ENCODE measurements at places on chromosomes 7 and 10.

- DNase-seq = no peak
These were observed 308.1 kb downstream of the WDR37 start for GRCh38 chr10:1364151-1364910.

DNA sequence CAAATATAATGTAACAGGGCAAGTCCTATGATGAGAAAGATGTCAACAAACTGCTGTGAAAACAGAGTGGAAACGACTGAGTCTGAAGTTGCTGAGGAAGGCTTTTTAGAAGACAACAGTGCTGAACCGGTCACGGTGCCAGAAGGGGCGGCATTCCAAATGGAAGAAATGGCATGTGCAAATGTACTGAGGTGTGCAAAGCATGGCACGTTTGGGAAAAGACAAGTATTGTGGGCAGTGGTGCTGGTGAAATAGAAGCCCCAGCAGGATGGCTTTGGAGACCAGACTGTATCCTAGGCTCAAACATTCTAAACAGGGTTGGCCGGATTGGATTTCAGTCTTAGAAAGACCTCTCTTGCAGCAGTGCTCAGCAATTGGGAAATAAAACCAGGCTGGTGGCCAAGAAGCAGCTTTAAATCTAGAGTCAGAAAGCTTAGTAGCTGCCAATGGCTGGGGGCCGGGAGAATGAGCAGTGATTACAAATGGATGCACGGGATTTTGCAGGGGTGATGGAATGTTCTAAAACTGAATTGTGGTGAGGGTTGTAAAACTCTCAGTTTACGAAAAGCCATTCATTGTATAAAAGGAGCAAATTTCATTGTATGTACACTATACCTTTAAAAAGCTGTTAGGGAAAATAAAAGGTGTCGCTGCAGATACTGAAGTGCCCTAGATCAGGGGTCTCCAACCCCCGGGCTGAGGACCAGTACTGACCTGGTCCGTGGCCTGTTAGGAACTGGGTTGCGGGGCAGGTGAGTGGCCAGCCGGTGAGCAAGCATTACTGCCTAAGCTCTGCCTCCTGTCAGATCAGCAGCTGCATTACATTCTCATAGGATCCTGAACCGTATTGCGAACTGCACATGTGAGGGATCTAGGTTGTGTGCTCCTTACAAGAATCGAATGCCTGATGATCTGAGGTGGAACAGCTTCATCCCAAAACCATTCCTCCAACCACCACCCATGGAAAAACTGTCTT lies 141.6 kb downstream of the HIBADH start:
- no peak for DNase-seq

DNA sequence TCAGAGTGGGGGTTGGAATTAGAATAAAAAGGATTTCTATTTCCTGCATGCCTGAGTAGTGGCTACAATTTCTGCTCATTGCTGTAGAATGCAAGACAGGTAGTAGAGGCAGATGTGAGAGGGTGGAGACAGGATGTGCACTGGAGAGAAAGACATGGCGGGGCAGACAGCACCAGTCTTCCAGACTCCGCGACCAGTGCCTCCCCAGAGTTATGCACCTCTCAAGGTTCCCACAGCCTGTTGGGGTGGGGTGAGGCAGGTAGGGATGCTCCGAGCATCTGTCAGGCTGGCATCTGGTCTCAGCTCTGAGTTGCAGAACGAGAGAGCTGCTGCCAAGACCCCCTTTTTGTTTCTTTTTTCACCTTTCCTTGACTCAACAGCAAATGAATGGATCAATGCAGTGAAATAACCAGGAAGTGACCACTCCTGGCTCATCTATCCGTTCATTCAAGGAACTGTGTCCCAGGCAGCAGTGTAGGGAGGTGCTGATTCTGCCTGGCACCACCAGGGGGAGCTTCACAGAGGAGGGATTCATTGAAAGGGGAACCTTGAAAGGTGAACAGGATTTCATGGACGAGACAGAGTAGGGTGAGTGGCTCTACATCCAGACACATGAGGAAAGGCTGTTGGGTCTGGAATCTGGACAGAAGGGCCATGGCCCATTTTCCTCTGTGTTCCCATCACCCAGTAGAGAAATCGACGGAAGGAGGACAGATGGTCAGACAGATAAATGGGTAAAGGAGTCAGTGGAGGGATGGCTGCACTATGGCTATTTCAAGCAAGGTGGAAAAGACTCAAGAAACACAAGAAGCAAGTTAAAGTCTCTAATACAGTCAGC lies 17.2 kb upstream of the SLC18A3 start:
- no peak for DNase-seq

DNA sequence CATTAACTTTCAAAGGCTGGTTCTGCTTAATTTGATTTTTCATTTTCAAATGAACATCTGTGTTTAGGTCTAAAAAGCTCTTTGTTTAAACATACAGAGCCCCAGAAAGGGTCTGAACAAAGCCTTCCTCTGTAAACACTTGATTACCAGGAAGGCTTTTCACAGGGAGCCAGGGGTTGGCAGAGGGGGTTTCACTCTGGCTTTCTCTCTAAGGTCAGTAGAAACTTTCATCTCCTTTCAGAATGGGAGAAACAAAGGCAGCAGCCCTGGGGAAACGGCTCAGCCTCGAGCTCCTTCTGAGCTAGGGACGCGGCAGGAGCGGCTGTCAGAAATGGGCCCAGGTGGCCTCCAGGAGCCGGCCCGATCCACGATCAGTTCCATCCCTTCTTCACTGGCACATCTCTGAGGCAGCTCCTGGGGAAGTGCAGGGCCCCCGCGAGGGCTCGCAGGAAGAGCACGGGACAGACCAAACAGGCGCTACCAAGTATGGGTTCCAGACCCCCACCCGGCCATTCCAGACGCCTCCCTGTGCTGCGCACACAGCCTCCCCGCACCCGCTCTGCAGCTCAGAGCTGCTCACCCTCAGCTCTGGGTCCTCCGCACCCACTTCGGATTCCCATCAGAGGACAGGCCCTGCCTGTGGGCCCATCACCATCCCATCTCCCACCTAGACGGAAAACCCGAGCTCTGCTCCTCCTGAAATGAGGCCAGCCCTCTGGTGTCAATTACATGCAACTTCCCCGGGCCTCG lies 124.1 kb downstream of the MAD1L1 start:
- DNase-seq = no peak

DNA sequence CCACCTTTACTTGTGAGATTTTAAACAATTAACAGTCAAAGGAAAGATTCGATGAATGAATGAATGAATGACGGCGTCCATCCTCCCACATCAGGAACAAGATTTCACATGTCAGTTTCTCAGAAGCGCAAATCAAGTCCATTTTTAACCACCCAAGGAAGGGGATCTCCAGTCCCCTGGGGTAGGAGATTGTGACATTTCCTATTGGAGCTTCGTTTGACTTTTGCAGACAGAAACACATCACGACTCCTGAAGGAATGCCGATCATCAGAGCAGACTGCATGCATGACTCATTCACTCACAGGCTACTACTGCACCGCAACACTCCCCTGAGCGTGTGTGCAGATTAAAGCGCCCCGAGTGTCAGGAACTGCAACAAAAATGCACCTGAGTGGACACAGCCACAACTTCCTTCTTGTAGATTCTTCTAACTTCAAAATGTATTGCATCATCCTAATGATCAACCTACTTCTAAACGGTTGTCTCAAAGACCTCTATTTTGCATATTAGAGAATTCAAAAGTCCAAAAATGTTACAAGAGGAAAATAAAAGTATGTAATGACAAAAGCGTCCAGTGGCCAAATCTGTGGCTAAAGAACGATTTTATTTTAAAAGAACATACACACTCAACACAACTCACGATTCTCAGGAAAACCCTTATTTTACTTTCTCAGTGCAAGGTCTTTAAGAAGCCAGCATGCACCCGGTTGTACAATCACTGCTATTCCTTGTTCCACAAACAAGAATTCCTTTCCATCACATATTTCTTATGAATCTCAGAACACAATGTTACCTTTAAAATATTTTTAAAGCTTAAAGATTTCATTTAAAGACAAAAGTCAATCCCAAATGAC lies 172.6 kb downstream of the FAM107B start:
- no peak for DNase-seq

DNA sequence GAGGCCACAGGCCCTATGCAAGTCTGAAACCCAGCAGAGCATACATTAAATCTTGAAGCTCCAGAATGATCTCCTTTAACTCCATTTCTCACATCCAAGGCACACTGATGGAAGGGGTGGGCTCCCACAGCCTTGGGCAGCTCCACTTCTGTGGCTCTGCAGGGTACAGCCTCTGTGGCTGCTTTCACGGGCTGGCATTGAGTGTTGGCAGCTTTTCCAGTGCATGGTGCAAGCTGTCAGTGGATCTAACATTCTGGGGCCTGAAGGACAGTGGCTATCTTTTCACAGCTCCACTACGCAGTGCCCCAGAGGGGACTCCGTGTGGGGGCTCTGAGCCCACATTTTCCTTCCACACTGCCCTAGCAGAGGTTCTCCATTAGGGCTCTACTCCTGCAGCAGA lies 265.7 kb upstream of the MAGI2 start:
- no peak for DNase-seq

DNA sequence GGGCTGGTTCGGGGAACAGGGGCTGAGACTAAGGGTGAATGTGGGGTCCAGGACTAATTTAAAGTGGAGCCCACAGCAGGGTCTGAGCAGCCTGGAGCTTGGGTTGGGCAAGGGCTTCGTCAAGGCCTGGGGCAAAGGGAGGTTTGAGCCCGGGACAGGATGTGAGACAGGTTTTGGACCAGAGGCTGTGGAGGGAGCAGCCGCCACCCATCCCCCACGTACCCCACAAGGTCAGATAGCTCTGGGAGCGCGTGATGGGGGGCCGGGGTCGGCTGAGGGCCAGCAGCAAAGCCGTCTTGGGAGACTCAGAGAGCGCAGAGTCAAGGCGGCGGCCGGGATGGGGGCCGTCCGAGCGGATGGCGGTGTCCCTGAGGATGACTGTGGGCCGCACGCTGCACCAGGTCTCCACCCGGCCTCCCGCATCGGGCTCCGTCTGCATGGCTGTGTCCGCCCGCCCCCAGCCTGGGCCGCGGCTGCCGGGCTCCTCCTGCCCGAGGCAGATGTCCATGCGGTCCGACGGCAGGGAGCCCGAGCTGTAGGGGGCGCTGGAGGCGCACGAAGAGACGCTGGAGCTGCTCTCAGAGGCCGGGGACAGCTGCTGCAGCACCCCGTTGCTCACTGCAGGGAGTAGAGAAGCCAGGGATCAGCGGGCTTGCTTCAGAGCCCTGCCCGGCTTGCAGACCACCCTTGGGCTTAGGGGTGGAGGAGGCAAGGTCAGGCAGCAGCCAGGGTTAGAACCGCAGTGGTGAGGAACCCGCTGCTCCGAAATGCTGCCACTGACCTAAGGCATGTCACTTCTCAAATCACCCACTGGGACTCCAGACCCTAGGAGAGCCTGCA lies 12.1 kb downstream of the PDZD7 start:
- DNase-seq = no peak

GRCh38 chr7:19617901-19618300 lies 90.9 kb downstream of the POLR1F start:
- no peak for DNase-seq

DNA sequence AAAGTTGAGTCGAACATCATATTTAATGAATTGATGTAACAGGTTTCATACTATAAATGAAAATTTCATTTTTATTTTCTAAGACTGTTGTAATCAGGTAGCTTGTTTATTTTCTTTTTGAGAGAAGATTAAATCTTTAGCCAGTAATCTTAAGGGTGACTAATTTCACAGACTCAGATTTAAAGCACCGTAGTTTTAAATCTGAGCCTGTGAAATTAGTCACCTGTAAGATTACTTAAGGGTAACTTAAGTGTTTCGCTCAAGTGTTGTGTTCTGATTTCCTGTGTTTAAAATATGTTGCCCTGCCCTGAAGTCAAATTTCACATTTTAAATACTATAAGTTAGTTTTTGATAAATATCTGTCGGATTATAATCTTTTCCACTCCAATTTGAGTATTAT lies 35.8 kb upstream of the TMEM236 start:
- DNase-seq = no peak

- DNase-seq = no peak
These were observed 123.8 kb downstream of the IPMK start for GRCh38 chr10:58143944-58144343.

DNA sequence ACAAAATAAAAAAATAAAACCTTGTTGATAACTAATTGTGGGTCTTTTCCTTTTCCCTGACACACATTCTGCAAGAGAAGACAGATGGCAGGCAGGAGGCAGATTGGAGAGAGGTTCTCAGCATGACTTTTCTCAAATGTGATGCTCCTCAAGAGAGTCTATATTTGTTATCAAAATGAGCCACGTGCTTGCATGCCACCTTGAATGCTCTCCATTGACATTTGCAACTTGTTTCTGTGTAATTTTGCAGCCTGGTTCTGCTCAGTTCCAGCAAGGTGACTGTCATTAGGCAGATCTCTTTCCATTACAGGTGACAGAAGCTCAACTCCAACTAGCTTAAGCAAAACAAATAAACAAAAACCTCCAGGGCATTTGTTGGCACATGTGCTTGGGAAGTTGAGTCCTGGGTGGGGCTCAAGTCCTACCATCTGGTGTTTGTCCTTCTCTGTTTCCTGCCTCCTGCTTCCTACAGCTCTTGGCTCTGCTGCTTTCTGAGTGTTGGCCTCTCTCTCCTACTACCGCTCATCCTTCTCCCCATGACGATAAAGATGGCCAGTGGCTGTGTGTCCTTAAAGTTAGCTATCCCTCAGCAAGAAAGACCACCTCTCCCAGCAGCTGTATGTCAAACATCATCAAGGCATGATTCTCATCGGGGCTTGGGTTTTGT lies 56.7 kb downstream of the GRK5 start:
- no peak for DNase-seq

DNA sequence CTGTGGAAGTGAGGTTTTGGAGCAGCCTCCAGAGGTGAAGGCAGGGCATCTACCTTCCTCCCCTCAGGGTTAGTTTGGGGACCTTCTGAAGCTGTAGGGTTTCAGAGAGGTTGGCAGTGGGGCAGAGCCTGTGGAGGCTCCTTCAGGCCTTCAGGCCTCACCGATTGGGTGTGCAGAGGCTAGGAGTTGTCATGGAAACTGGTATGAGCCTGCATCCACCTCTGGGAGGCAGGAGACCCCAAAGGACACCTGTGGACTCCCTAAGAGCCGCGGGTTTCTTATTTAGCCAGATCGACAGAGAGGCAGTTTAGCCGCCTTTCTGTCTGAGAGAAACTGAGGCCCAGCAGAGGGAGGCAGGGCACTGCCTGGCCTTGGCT lies 2.0 kb downstream of the LZTS2 start:
- no peak for DNase-seq

GRCh38 chr10:124336186-124336585 lies 82.5 kb downstream of the OAT start:
- no peak for DNase-seq

- no peak for DNase-seq
These were observed 919.2 kb downstream of the LRMDA start for GRCh38 chr10:76350583-76350982.

DNA sequence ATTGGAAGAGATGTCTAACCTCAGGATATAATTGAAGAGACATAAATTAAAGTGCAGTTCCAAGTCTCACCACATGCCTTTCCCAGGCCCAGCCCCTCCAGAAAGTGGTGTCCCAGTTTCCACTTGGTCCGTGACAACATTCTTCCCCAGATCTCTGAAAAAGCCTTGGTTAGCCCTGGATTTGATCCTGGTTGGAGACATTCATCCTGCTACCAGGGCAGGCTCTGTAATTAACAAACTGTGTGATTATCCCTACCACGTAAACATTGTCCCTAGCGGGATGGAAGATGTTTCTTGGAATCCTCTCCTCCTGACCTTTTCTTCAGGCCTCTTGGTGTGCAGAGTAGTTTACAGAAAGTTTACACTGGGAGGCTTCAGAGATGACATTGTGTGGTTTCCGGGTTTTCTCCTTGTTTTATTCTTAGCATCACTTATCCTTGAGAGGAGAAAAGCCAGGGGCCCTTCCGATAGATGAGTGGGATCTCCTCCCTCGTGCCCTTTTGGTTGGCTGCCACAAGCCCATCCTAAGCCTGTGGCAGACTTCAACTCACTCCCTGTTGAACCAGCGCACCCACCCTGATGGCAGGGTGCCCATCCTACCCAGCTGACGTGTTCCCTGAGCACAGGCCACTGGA lies 83.8 kb downstream of the COL13A1 start:
- DNase-seq = no peak

All from esophagus squamous epithelium (tissue), 5 donors.